T-helper 2 cell (primary cell): ENCODE measurements at places on chromosomes 2 and 18.

GRCh38 chr18:56799756-56800155 lies 148.6 kb downstream of the WDR7 start:
- DNase-seq, result no peak

DNA sequence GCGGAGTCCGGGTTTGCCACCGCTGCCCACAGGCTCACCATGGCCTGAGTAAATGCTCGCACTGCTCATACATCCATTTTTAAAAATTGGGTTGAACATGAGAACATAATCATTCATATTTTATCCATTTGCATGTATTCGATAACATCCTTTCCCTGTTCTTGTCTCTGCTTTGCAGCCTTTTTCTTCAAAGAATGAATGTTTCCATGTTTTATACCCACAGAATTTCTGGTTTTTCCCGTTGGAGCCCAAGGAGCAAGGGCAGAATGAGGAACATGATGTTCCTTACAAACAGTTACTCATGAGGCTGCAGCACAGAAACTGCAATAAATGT lies 146.5 kb downstream of the CCDC74A start:
- no peak for DNase-seq

GRCh38 chr2:77579076-77579769 lies 57.0 kb upstream of the LRRTM4 start:
- no peak for DNase-seq

DNA sequence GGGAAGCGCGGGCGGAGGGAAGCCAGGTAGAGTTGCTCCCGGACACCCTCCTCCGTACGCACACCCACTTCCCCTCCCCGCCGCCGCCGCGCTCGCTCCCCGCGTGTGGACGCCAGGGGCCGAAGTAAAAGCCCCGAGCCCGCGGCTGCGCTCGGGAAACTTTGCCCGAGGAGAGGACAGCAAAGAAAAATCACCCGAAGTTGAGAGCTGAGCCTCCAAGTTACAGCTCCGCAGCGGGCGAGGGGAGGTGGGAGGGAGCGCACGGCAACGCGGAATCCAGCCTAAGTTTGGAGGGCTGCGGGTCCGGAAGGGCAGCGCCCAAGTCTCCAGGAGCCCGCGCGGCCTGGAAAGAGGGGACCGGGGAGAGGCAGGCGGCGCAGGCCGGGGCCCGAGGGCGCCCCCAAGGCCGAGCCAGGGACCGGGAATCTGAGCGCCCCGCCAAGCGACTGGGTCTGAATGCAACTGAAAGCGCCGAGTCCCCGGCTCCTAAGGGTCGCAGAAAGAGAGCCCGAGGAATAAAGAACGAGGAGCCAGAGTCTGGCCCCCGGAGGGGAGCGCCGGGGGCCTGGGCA lies 706 bp upstream of the BCL11A start:
- DNase-seq, result no peak

DNA sequence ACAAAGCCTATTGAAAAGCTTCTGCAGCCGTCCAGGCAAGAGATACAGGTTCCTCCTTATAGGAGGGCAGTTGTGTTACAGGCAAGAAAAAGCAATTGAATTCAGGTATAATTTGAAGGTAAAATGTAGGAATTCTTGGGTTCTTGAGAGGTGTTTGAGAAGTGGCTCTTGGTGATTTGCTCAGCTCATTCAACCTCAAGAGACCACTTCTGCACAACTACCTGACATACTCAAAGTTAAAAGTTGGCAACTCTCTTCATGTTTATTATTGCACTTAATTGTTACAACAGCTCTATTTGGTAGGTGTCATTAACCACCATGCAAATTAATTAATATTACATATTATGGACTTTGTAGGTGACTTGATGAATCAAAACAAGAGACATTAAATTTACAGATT lies 753.2 kb downstream of the ADCYAP1 start:
- DNase-seq, result no peak

DNA sequence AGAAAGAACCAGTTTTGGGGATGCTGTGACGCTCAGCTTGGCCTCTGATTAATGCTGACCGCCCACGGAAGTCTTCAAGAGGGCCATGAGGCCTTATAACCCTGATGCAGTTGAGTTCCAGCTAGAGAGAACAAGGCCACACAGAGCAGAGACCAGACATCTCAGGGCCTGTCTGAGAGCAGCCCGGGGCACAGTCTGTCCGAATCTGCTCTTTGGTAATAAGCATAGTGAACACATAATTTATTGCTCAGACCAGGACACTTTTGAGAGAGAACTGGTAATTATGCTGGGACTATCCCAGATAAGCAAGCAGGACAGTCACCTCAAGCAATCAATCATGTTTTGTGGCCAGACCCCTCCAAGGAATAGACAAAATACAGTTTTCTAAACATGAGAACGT lies 68.5 kb downstream of the STPG4 start:
- no peak for DNase-seq

DNA sequence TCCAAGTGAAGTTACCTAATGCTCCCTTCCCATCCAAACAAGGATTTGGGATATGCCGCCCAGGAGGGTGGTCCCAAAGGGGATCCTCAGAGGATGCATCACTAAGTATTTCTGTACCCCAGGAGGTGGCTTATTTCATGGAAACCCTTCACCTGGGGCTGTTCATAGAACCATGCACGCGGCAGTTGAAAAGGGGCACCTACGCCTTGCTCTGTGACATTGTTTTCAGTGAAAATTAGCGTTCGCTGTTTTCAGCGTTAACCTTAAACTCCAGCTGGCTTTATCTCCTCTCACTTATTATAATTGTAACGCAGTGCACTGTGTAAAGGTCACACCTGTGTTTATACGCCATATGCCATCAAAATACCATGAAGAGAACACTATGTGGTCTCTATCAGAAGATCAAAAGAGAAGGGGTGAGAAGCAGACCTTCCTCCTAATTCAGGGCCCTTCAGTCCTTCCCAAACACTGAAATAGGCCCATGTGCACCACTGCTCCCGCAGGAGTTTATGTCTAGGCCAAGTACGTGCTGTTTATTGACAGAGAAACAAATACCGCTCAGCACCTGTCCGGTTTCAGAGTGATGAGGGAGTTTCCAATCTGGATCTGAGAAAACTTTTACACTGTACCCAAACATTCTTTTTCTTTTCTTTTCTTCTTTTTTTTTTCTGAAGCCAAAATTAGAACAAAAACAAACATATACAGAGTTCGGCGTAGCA lies 162.1 kb downstream of the BCL2 start:
- DNase-seq, result no peak

GRCh38 chr2:118112771-118113334 lies 24.6 kb downstream of the INSIG2 start:
- DNase-seq, result no peak

- no peak for DNase-seq
Measured at GRCh38 chr2:907706-908105, 42.9 kb upstream of the SNTG2 start.

DNA sequence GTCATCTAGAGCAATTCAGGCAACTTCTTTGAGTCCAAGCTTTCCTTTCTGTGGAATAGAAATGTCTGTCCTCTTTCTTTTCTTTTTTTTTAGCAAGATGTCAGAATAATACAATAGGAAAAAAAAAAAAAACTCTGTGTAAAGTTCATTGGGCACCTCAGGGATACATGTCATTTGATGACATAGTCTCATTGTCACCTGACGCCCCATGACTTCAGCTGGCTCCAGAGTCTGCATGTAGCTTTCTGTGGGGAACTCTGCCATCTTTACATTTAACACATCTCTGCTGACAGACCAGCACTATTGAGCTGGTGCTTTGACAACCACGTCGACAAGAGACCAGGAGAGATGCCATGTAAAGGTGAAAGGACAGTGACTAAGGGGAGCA lies 172.5 kb upstream of the KLF7 start:
- no peak for DNase-seq

- DNase-seq, result no peak
Measured at GRCh38 chr18:26429535-26430226, 118.7 kb downstream of the KCTD1 start.

GRCh38 chr2:201769666-201770373 lies 10.9 kb downstream of the ALS2 start:
- DNase-seq, result no peak
